ENCODE measurements at places on chromosomes 16 and 17.

- DNase-seq: no peak
Measured at GRCh38 chr16:81313701-81314602, 810 bp upstream of the GAN start.

- DNase-seq: no peak
Measured at GRCh38 chr16:69348222-69348621, 3.4 kb downstream of the TMED6 start.

DNA sequence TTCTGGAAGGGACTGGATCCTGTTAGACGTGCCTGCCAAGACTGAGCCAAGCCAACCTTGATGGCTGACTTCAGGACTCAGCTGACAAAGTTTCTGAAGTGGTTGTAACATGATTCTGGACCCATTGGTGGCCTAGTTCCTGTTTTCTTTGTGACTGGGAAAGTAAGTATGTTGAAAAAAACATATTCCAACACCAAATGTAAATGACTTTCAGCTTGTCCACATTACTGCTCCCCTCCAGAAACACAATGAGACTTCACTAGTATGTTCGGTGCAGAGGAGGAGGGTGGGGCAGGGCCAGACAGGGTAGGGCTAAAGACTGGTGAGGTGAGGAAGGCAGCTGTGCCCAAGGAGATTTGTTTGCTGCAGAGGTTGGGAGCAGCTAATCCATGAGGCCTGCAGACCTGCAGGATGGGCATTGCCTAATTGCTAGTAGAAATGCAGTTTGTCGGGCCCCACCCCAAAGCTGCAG is 26.4 kb downstream of the NMT1 start:
- no peak for DNase-seq

GRCh38 chr16:58638148-58639036 is 8.8 kb upstream of the CNOT1 start:
- no peak for DNase-seq

DNA sequence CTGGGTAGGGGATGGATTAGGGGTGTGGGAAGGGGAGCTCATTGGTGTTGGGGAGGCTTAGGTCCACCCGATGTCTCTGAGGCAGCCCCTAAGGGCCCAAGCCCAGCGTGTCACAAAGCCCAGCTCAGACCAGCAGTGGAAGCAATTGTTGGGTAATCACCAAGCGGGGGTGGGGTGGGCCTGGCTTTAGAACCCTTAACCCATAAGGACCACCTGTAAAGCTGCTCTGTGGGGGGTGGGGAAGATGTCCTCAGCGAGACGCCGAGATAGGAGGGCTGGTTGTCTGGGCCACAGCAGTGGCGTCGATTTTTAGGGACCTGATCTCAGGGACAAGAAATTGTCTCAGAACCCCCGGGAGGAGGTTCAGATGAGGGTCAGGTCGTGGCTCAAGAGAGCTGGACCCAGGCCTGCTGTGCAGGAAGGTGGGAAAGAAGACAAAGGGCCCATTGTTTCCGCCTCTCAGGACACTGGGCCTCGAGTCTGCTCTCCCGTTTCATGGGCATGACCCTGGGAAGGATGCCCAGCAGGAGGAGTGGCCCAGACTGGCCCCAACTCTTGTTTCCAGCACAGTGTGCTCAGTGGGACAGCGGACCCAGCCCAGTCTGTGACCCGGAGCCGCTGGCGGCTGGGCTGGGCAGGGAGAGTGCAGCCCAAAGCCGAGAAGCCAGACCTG is 15.9 kb downstream of the ST6GALNAC2 start:
- DNase-seq: no peak

DNA sequence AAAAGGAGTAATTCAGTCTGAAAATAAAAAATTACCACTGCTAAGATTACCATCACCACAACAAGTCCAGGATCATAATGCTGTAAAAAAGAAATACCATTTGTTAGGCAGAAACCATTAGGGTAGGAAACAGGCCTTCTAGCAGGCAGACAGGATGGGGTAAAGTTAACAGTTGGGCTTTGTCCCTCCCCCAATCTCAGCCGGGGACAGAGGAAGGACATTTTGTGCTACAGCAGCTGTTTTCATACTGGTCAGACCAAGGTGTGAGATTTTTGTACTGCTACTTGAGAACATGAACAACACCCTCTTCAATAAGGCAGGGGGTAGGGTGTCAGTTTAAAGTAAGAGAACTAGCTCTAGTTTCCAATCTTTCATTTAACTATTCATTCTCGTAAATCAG is 49.2 kb upstream of the ITGA2B start:
- DNase-seq: no peak

DNA sequence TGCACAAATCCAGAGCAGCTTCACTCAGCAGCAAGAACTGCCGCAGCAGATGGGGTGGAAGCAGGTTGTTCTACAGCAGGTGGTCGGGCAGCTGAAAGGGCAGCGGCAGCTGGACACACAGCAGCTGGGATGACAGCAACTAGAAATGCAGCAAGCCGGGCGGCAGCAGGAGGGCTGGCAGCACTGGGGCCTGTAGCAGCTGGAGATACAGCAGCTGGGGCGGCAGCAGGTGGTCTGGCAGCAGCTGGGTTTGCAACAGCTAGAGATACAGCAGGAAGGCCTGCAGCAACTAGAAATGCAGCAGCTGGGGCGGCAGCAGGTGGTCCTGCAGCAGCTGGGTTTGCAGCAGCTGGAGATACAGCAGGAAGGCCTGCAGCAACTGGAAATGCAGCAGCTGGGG is 460 bp downstream of the KRTAP4-3 start:
- no peak for DNase-seq

GRCh38 chr16:74113545-74113944 is 183.1 kb upstream of the PSMD7 start:
- no peak for DNase-seq

DNA sequence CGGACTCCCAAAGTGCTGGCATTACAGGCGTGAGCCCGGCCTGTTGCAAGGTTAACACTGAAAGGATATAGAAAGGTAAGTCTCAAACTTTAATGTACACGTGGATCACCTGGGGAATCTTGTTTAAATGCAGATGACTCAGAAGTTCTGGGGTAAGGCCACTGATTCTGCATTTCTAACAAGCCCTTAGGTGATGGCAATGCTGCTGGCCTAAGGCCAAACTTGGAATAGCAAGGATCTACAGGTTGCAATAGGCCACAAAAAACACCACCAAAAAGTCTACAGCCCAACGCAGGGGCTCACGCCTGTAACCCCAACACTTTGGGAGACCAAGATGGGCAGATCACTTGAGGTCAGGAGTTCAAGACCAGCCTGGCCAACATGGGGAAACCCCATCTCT is 4.2 kb downstream of the CMTM4 start:
- no peak for DNase-seq

GRCh38 chr17:18008496-18009268 is 30.3 kb downstream of the ATPAF2 start:
- DNase-seq: no peak

DNA sequence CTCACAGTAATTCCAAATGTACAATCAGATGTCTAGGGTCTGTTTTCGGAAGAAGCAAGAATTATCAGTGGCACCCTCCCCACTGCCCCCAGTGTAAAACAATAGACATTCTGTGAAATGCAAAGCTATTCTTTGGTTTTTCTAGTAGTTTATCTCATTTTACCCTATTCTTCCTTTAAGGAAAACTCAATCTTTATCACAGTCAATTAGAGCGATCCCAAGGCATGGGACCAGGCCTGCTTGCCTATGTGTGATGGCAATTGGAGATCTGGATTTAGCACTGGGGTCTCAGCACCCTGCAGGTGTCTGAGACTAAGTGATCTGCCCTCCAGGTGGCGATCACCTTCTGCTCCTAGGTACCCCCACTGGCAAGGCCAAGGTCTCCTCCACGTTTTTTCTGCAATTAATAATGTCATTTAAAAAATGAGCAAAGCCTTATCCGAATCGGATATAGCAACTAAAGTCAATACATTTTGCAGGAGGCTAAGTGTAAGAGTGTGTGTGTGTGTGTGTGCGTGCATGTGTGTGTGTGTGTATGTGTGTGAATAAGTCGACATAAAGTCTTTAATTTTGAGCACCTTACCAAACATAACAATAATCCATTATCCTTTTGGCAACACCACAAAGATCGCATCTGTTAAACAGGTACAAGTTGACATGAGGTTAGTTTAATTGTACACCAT is 59.7 kb downstream of the HLF start:
- no peak for DNase-seq

All from thymus (tissue), 14 donors.